ENCODE measurements at places on chromosomes 4 and X. TPM values are rescaled to one million over a fixed set of nuclear protein-coding genes. Genes with fewer than 3 reads are reported as not detected.

The CT45A3 gene
- not detected for total RNA-seq

The ZNF182 gene
- total RNA-seq = 4.5 TPM

The POLR2B gene
- total RNA-seq = 105 TPM

The RTL5 gene
- total RNA-seq = 4.5 TPM

The HPGD gene
- total RNA-seq = 0.26 TPM

The SLC2A9 gene
- total RNA-seq = 2.3 TPM

The MED12 gene
- total RNA-seq = 17.5 TPM
